ENCODE measurements at places on chromosomes 1 and 21.

DNA sequence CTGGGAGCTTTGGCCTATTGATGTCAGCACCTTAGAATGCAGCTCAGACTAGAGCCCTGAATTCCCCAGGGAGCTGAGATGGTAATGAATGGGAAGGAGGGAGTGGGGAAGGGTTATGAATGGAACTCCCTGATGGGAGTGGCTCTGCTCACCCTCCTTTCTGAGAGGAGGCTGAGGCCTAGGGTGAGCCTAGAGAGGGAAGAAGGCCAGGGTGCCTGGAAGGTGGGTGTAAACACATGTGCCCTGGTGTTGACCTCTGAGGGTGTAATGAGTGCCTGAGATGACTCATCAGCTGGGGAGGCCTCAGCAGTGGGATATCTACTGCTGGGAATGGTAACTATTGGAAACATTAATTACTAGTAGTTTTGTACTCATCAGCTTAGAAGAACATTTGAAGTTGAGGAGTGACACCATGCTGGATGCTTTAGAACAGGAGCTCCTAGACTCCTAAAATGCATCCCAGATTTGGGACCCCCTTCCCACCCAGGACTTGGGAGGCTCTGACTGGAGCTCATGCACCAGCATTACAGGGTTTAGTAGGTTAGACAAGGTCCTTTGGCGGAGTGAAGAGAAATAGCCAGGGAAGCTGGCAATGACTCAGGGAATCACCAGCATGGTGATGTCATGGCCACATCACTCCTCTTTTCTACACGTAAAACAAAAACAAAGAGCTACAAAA lies 16.0 kb upstream of the PIGV start:
- no peak for DNase-seq

GRCh38 chr21:42997053-42997452 lies 22.7 kb downstream of the PKNOX1 start:
- no peak for DNase-seq

DNA sequence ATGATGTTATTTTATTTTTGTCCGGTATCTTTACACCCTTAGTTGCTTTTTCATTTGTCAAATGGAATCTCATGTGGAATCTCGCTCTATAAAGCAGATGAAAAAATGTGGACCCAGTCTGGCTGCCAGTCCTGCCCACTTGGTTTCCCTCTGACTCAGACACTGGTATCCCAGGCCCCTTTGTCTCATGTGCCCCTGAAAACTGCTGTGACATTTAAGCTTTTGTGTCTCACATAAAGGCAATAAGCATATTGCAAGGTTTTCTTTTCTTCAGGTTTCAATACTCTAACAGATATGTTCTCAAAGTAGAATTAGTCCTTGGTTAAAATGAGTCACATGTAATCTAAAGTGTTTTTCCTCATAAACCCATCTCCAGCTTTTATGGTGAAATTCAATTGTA lies 183.3 kb downstream of the ST6GALNAC3 start:
- DNase-seq = no peak

GRCh38 chr1:6907201-6907600 lies 121.9 kb downstream of the CAMTA1 start:
- DNase-seq = no peak

- no peak for DNase-seq
Measured at GRCh38 chr1:207918011-207918410, 7.1 kb upstream of the CD34 start.

DNA sequence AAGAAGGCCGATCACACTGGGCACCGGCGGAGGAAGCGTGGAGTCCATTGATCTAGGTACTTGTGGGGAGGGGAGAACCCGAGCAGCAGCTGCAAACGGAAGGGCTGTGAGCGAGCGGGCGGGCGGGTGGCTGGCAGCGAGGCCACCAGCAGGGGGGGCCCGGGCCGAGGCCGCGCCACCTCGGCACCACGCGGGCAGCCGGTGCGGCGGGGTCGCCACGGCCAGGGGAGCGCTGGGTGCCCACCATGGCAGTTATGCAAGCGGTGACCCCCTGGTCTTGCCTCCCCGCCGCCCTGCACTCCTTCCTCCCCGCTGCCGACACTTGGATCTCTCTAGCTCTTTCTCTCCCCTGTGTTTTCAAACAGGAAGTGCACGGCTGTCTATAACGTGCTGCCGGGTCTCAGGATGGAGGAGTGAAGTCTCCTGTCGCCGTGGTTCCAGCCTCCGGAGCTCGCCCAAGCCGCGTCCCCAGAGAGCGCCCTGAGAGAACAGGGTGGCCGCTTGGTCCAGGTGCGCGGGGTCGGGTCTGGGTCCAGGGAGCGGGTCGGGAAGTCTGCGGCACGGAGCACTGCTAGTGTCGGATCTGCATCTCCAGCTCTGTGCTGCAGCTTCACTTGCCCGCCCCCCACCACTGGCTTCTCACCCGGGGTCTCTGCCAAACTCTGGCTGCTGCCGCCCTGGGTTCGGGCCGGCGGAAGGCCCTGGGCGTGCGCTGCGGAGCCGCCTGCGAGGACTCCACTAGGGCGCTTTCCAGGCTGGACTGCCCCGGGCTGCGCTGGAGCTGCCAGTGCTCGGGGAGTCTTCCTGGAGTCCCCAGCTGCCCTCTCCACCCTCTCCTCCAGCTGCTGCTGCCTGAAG lies 22.7 kb downstream of the LRRC8D start:
- peak; percentile 49 for DNase-seq

Data from GF-D8 (cell line).